Eye (tissue), 1 donor: ENCODE measurements at places on chromosomes 2 and 18.
A peak's percentile ranks its signal among the peaks of the same experiment; 100 is the strongest.

GRCh38 chr18:5478261-5478660 is 65.5 kb downstream of the EPB41L3 start:
- no peak for DNase-seq

DNA sequence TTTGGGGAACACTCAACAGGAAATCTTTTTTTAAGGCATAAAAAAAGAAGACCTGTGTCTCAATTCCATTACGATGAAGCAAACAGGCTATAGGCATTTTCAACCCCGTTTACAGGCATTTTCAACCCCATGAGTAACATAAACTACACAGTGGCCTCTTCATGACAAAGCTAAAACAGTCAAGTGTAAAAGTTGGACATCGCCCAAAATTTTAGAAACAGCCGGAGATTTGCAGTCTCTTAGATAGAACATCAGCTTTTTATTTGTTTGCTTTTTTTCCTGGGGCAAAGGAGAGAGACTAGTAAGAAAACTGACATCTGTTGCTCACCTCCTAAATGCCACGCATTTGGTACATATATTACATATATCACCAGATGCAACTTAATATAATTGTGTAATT is 173.7 kb downstream of the CMPK2 start:
- no peak for DNase-seq

- no peak for DNase-seq
Measured at GRCh38 chr2:238449241-238449640, 22.5 kb downstream of the ASB1 start.

GRCh38 chr18:395456-396250 is 104.8 kb downstream of the COLEC12 start:
- DNase-seq = peak; percentile 84

- no peak for DNase-seq
Measured at GRCh38 chr2:152781175-152781574, 62.8 kb downstream of the ARL6IP6 start.
